Tibial nerve (tissue), 4 donors: ENCODE measurements at places on chromosomes 16 and 17.

DNA sequence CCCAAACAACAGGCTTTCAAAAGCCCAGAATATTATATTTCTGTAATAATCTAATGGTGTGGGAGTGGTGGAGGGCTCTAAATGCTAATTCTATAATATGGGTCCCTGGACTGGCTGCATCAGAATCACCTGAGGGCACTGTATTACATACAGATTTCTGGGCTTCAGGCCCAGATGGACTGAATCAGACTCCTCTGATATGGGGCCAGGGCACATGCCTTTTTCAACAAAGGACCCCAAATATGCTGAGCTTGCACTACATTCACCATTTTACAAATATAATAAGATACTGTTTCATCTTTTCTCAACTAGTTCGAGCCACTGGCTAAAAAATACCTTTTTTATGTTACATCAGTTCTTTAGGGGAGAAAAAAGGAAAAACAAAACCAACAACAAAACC is 309.7 kb downstream of the MAP2K6 start:
- no peak for DNase-seq

- DNase-seq: no peak
Measured at GRCh38 chr17:75557852-75558665, 29.5 kb upstream of the MYO15B start.

DNA sequence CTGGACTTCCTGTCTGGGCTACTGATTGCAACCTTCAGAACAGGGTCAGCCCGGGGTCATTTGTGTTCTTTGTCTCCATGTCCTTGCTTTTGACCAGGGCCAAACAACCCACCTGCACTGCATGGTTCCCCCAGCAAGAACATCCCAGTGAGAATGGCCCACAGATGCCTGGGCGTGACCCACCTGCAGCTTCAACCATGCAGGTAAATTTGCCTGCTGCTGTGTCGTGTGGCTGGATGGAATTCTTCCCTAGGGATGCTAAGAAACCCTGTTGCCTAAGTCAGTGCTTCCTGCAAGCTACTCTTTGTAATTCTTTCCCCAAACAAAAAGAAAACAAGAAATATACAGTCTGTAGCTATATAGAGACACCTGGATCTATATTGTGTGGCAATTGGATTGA is 12.5 kb downstream of the CDH13 start:
- no peak for DNase-seq

DNA sequence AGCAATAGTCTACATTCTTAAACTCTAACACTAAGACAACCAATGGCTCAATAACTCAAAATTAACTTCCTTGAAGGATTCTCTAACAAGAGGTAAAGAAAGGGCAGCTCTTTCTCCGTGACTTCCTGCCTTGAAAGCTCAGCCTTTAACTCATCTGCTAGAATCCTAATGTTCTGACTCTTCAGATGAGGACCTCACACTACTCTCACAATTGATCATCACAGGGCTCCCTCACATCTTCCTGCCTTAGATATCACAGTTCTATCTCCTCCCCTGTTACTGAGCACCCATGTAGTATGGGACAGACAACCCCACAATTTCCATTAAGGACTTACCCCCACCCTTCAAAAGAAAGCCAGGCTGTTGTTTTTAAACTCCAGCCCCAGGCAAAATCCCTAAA is 33.5 kb downstream of the SMURF2 start:
- DNase-seq: no peak
